Cerebellar nuclear complex (tissue), 1 donor: ENCODE measurements at places on chromosomes 1 and 21.

DNA sequence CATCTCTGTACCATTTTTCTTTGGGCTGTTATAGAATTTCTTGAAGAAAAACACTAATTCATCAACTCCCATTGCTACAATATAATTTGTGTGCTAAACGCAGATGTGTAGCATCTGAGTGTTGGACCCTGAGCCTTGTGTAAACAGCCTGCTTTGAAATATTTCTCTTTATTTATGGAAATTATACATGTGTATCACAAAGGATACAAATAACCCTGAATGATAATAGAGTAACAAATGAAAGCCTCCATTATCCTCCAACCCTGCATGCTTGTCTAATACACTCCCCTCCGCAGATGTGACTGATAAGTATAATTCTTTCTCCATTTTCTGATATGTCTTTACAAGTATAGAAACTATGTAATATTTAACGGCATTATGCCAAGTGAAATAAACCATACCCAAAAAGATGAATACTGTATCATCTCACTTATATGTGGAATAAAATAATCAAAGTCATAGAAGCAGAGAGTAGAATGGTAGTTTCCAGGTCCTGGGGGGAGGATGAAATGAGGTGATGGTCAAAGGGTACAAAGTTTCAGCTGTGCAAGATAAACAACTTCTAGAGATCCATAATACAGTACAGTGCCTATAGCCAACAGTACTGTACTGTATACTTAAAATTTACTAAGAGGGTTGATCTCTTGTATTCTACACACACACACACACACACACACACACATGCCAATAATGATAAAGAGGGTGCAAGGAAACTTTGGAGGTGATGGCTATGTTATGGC lies 2.8 kb upstream of the ADAM30 start:
- DNase-seq = no peak

- no peak for DNase-seq
These were observed 30.2 kb upstream of the MGST3 start for GRCh38 chr1:165600793-165601192.

DNA sequence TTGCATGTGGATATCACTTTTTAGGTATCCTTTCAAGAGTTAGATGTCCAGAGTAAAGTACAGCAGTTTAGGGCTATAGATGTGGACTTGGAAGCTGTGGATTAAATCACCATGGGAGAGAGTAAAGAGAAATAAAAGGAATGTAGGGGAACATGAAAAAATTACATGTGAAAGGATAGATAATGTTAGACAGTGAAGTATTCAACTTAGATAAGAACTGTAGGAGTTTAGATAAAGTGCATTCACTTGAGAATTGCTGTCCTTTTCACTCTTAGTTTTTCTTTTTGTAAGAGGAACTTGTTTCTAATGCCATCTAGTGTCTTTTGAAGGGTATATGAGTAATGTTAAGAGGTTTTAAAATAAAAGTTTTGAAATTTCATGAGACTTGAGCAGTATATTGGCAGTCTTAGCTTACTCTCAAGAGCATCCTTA lies 40.1 kb downstream of the MAST2 start:
- DNase-seq = no peak

DNA sequence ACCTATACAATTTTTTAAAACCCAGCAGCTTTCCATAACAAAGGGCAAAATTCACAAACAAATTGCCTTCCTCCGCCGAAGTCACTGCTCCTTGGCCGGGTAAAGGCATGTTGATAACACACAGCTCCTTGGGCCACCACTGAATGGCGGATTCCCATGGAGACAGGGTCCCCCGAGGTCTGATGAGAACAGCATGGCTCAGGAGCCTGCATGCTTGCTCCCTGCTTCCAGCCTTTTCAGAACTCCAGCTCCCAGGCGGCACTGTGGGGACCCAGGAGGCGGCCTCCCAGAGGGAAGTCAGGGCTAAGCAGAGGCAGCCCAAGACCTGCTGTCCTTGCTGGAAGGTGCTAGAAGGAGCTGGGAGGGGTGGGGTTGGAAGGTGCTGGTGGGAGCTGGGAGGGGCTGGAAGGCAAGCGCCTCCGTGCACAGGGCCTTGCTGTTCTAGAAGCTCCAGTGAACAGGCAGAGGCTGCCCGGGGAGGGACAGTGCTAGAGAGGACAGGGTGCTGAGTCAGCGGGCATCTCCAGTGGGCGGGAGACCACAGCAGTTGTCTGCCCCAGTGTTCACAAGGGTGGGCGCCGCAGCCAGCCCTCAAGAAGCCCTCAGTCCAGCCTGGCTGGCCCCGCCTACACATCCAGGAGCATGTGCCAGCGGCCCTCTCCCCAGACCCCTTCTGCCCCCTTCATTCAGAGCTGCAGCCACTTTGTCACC lies 35.1 kb downstream of the PRDM16 start:
- no peak for DNase-seq

GRCh38 chr1:69932760-69933159 lies 272.6 kb downstream of the LRRC40 start:
- DNase-seq = no peak
